ENCODE measurements at places on chromosomes 6 and 20.

DNA sequence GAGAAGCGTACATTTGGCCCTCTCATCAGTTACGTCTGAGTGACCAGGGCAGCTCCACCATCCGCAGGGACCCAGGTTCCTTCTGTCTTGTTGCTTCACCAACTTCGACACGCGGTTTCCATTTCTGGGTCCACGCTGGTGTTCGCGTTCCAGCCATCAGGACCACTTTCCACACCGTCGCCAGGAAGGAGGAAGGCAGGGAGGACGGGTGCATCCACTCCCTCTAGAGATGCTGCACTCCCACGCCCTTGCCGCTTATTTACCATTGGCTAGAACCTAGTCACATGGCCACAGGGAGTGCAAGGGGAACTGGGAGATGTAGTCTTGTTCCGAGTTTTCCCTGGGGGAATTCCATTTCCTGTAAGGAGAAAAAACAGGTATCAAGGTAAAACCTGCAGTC, 33.2 kb upstream of the SNX9 start:
- DNase-seq, result no peak

GRCh38 chr6:38035478-38035877, 216.0 kb downstream of the ZFAND3 start:
- no peak for DNase-seq

- DNase-seq, result no peak
Observed at GRCh38 chr20:25864326-25864962, 167.8 kb upstream of the ZNF337 start.

- no peak for DNase-seq
Observed at GRCh38 chr6:5679270-5679669, 327.5 kb downstream of the NRN1 start.

DNA sequence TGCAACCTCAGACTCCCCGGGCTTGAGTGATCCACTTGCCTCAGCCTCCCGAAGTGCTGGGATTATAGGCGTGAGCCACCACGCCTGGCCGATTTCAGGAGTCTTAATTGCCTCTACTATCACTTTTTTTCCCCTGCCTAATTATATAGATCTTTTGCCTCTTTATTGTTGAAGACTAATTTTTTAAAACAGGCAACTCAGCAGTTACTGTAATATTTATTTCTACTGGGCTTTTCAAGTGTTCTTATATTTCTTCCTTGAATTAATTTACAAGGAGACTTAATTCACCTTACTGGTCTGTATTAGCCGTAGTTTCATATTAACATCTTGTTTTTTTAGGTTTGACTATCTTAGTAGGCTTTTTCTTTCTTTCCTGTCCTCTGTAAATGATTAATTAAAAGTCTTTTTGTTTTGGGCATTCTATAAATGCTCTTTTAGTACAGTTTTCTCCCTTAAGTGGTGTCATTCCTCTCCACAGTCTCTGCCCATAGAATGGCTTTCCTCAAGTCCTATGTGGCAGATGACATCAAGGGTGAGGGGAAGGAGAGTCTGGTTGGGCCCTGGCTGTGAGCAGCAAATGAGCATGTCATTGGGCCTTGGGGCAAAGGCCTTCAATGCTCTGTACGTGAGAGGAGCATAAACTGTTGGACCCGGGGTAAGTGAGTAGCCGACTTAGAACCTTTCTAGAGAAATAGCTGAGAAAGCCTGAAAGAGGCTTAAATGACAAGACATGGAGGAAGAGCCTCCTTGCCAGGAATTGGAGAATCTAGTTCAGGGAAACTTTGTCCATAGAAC, 36.0 kb downstream of the ANKS1A start:
- no peak for DNase-seq

DNA sequence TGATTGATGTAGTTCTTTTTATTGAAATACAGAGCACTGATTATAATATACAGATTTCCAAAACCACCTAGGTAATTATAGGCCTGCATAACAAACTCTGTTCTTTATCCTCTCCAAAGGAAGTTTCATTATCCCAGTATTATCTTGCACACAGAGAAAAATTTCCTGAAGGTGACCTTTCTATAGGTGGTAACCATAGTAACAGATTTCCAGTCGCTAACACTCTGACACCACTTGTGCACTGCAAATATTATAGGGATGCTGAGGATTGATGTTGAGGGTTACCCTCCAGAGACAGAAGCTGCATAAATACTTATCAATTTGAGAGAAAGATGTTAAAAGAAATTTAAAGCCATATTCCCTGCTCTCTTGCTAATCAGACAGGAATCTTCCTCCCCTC, 274.5 kb upstream of the NRSN1 start:
- no peak for DNase-seq

DNA sequence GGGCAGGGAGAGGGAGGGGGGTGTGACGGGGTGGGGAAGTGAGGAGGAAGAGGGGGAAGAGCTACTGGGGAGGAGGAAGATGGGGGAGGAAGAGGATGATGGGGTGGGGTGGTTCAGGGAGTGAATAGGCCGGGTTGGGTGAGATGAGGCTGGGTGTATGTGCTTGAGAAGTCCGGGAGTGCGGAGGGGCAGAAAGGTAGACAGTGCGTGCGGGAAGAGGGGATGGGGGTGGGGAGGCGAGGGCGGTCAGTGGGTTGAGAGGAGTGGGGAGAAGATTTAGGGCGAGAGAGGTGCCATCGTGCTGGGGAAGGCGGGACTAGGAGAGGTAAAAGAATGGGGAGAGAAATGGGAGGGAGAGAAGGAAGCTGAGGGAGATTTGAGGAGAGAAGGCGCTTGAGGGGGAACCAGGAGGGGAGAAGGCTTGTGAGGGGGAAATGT, 30.9 kb upstream of the NOTCH4 start:
- no peak for DNase-seq

GRCh38 chr20:3312940-3313682, 74.1 kb upstream of the SLC4A11 start:
- DNase-seq, result peak; percentile 75

DNA sequence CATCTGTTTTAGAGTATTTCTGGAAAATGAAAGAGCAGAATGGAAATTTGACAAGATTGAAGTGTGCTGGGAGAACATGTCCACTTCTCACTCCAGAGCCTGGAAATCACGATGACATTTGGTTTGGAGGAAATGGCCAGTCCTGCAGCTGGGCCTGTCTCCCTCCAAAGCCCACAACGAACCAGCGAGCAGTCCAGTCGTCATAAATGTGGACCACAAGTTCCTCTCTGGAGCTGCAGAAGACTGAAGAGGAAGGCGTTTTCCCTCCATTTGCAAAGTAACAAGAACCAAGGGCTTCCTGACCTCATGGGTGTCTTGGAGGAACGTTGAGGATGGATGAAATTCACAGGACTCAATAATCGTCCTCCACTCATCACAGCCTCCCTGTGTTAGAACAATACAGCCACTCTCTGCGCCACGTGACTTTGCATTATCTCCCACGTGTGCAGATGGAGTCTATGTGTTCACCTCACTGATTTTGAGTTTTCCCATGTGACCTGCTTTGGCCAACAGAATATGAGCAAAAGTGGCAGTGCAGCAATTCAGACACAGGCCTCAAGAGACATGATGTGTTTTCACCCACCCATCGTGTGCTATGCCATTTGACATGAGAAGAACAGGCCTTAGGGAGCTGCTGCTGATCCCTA, 9.1 kb upstream of the SPATS1 start:
- no peak for DNase-seq

GRCh38 chr6:47567586-47567985, 90.0 kb downstream of the CD2AP start:
- peak; percentile 18 for DNase-seq

- DNase-seq, result peak; percentile 44
Observed at GRCh38 chr6:11054722-11055121, 10.6 kb upstream of the ELOVL2 start.
